GM06990 (cell line): ENCODE measurements at places on chromosomes 3 and 15.

- DNase-seq, result peak; percentile 62
Observed at GRCh38 chr3:141386611-141387111, 18.4 kb downstream of the ZBTB38 start.

DNA sequence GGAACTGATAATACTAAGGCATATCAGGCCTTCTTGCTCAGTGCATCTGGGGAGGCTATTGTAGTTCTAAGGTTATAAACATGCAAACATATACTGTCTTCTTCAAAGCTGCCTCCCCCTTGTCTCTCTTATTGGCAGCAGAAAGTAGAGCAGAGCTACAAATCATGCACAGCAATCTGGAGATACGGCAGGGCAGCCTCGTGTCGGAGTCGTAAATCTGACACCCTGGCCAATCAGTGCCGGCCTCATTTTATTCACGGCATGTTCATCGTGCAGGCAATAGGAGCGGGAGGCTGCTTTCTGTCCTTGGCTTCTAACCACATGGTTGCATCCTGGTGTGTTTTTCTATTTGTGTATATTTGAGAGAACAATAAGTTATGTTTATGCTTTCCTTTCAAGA lies 300.2 kb upstream of the CNTN6 start:
- no peak for DNase-seq

DNA sequence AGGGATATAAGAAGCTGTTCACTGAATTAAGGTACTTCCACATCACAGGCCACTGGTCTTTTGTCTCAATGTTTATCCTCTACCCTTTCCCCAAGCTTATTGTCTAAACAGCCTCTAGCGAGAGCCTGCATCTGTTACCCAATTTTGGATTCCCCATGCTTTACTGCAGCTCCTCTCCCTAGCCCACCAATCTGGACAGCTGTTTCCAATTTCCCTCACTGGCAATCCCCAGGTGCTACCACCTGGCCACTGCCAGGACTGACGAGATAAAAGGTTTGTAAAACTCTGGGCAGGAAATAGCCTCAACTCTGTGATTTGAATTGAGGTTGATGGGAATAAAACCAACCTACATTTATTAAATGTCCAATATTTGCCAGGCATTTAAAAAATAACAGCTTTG lies 58.0 kb upstream of the TEX9 start:
- DNase-seq, result no peak

DNA sequence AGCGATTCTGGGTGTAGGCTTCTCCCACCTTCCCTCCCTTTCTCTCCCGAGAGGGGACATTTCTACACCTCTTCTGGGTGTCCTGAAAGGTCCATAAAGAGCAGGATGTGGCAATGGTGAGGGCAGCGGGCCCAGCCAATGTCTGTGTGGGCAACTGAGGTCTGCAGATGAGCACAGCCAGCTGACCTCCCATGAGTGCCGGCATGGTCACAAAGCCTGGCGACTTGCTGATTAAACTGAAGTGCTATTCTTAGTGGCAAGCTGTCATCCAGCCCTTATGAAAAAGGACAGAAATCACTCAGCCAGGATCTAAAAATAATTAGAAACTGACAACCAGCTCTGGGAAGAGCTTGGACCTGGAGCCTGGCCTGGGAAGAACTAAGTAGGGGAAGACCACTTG lies 124.3 kb upstream of the RGMA start:
- DNase-seq, result no peak

- DNase-seq, result no peak
Observed at GRCh38 chr3:128995737-128996136, 1.9 kb upstream of the CFAP92 start.

DNA sequence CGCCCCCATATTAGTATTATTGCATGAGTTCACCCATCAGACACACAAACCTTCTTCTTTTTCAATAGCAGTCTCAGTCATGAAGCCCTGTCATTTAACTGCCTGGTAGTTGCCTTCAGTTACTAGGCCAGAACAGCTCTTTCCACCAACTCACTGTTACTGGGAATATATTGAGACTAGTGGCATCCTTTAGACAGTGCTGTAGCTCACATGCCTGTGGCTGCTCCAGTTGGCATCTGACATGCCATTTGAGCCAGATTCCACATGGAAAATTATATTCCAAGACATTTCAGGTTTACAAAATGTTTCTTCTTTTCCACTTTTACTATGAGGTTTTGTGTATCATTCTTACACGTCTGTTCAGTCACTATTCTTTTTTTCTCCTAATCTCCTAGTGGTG lies 146.1 kb downstream of the GHSR start:
- no peak for DNase-seq

DNA sequence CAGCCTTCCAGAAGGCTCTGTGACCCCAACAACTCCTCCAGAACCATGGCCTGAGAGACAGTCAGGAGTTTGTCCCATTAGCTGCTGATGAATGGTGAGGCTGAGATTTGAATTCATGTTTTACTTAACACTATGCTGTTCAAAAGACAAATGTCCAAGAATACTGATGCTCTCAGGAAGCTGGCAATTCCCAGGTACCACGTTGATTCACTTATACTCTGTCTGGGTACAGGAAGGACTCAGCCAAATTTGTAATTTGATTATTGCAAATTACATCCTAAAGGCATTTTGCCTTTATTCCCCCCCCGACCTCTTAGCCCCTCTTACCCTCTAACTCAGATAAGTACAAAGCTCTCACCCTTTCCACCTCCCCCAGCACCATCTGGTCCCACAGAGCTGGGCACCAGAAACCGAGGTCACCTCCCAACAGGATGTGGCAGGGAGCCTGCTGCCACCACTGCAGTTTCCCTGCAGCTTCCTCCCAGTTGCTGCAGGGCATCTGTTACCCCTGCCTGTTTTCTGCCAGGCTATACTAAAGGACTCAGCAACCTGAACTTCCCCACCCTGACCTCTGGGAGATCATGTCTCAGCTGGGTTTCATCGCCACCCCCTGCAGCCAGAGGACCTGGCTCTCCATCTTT lies 33.6 kb downstream of the EAF1 start:
- DNase-seq, result no peak

DNA sequence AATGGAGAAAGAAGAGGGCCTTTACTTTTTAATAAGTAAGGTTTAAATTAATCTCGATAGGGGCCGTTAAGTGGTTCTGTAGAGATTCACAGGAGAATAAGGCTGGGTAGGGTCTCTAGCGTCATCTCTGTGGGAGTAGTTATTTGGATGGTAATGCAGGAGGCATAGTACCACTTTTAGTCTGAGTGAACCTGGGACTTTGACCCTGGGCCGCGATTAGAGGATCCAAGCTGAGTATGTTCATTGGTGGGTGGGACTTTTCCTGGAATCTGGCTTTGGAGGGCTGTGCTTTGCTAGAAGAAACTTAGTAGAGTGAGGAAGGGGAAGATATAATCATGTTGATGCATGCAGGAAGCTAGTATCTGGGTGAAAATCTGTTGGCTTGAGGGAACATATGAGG lies 4.0 kb downstream of the LPP start:
- DNase-seq, result no peak

DNA sequence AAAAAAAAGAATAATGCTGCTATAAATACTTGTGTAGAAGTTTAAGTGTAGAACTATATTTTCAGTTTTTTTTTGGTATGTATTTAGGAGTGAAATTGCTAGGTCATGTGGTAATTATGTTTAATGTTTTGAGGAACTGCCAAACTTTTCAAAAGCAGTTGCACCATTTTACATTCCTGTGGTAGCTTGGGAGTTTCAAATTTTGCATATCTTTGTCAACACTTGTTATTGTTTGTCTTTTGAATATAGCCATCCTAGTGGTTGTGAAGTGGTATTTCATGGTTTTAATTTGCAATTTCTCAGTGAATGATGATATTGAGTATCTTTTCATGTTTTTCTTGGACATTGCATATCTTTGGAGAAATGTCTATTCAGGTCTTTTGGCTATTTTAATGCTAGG lies 30.4 kb downstream of the SKIL start:
- DNase-seq, result no peak
